Ureter (tissue), 1 donor: ENCODE measurements at places on chromosomes 5 and 9. TPM values are rescaled to one million over a fixed set of nuclear protein-coding genes. Genes with fewer than 3 reads are reported as not detected.
A peak's percentile ranks its signal among the peaks of the same experiment; 100 is the strongest.

GRCh38 chr5:68538814-68539420, 323.4 kb downstream of the PIK3R1 start:
- no peak for DNase-seq

GRCh38 chr9:96048956-96049831, 173.7 kb downstream of the ERCC6L2 start:
- no peak for DNase-seq

DNA sequence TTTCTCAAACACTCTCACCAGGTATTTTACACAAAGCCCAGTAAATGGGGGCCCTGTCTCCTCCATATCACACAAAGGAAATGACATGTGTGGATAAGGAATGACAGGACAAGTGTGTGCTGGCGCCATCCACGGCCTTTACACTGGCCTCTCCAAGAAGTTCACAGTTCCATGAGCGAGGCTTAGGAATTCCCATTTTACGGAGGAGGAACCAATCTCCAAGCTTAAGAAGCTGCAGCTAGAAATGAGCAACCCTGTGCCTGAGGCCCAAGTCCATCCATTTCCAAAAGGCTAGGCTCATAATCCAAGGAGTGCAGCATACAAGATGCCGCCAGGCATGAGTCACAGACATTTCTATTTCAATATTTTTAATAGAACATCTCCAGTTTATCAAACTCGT, 203.4 kb downstream of the AUH start:
- no peak for DNase-seq

GRCh38 chr5:173572431-173573125, 43.9 kb downstream of the BOD1 start:
- no peak for DNase-seq

DNA sequence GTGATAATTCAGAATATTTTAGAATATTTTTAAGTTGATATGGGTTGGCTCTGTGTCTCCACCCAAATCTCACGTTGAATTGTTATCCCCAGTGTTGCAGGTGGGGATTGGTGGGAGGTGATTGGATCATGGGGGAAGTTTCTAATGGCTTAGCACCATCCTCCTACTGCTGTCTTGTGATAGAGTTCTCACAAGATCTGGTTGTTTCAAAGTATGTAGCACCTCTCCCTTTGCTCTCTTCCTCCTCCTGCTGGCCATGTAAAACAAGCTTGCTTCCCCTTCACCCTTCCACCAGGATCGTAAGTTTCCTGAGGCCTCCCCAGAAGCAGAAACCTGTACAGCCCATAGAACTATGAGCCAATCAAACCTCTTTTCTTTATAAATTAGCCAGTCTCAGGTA, 214.6 kb upstream of the C9orf72 start:
- DNase-seq, result no peak

GRCh38 chr5:146818822-146819221, 59.7 kb downstream of the PPP2R2B start:
- DNase-seq, result no peak

GRCh38 chr5:56026863-56027300, 32.1 kb upstream of the IL6ST start:
- DNase-seq, result no peak

GRCh38 chr9:97848215-97848479, 4.9 kb upstream of the FOXE1 start:
- no peak for DNase-seq

DNA sequence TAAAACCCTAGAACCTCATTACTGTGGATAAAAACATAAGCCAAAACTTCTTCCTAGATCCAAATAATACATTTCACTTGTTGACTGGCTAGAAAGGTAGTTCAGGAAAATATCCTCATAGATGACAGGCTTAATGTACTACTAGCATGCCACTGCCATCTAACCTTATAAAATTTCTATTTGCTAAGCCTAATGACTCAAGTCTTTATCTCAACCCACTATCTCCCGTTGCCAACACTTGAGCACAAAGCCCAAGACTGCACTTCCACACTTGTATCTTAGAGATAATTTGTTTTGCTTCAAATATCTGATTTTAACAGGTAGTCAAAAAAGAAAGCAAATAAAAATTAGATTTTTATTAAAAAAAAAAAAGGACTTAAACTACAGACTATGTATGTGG, 42.7 kb downstream of the FBXL17 start:
- DNase-seq, result no peak

DNA sequence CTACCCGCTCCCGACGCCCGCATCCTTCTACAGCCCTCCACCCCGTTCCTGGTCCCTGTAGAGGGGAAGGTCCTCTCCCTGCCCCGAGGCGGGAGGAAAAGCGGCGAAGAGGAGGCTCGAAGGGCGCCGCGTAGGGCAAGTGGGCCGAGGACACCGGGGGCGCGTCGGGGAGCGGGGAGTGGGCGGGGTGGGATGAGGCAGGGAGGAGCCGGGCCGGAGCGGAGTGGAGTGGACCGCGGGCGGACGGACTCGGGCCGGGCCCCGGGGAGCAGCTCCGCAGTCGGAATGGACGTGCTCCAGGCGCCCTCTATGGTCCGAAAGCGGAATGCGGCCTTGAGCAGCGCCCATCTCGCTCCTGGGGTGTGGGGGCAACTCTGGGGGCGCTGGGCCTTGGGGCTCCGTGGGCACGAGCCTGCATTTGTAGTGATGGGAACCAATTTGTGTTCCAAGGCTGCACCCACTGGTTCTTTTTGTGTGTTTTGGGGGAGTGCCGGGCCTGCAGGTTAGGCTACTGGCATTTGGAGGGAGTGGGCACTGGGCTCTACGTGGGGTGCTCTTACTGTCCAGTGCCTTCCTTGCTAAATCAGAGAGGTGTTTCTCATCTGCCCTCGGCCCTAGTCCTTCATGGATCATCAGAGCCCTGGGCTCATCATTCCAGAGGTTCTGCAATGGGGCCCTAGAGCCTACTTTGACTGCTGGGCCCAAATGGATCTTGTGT, 7.3 kb downstream of the IRX1 start:
- DNase-seq, result no peak

DNA sequence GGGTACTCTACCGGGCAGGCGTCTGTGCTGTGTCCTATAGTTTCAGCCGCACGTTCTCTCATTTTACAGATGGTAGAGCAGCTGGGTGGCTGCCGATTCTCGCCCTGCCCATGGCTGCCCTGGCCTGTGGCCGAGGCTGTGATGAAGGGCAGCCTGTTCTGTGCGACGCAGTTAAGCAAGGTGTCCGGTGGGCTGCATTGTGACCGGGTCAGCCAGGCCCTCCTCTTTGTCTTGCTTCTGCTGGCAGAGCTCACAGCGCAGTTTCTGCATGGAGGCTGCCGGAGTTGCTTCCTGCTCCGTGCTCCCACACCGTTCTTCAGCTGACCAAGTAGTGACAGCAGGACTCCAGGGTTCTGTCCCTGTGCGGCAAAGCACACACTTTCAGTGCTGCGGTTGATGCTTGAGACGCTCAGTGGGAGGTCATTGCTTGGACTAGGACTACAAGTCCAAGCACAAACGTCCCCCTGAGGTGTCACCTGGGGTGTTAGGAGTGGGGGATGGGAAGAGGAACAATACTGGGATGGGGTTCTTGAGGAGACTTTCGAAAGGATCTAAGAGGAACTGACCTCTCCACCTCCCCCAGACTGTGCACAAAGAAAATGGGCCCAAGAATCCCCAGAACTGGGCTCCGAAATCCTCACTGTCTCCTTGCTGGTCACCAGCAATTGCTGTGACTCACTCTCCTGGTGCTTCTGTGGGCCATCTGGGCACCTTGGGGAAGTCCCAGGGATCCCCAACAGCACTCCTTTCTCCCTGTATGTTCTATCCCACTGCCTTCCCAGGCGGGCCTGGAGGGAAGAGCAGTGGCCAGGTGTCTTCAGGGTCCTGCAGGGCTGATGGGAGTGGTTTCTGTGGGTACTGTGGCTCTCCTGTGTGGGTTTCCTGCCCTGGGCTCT, 58.2 kb downstream of the GADD45G start:
- DNase-seq, result no peak

- DNase-seq, result no peak
Observed at GRCh38 chr5:102826629-102827028, 71.5 kb downstream of the PAM start.

DNA sequence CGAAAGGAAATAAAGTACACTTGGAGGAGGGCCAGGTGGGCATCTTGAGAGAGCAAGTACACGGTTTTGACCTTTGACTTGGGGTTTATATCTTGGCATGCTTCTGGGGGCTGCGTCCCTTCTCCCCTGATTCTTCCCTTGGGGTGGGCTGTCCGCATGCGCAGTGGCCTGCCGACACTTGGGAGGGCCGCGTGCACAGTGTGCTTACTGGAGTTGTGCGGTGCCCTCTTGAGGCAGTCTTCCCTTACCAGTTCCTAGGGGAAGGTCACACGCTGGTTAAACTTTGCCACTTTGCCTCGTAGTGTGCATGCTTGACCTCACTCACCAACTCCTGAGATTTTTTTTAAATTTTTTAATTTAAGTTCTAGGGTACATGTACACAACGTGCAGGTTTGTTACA, 4.3 kb upstream of the CLPTM1L start:
- no peak for DNase-seq

GRCh38 chr9:132372177-132373095, 17.6 kb upstream of the SETX start:
- peak; percentile 75 for DNase-seq

DNA sequence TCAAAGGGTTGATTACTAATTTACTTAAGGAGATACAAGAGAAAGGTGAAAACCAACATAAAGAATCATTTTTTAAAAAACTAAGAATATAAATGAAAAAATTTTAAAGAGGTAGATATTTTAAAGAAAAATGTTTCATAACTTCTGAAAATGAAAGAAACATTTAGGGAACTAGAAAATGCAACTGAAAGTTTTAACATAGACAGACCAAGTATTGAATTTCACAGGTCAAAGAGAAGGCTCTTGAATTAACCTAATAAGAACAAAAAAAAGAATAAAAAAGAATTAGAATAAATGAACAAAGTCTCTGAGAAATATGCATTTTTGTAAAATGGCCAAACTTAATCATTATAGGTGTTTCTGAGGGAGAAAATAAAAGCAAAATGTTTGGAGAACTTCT, 16.1 kb upstream of the FAM174A start:
- DNase-seq, result no peak

Gene TEX48
- total RNA-seq, result not detected

Gene OSMR
- total RNA-seq, result 57.1 TPM

Gene FBXW2
- 76.1 TPM for total RNA-seq

Gene CDH6
- 3.4 TPM for total RNA-seq

Gene DOK3
- 7.9 TPM for total RNA-seq

Gene RNF183
- total RNA-seq, result 0.96 TPM

Gene WNT8A
- not detected for total RNA-seq
